ENCODE measurements at places on chromosomes 3 and 15.

DNA sequence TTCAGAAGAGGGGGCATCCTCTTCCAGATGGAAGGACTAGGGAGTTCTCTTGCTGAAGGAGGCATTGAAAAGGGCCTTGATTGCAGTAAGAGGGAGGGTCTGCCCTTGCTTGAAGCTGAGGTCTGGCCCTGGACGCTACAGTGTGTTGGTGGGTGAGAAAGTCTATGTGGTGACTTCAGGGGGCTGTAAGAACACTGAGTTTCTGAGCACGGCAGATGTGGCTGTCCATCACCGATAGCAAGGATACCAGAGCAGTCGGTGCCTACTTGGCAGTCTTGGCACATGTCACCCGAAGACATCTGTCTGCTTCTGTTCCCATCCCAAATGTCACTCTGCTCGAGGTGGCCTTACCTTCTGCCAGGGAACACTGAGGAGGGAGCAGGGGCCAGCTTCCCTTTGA, 631.1 kb upstream of the CFAP20DC start:
- no peak for DNase-seq

- no peak for DNase-seq
These were observed 58.2 kb downstream of the C3orf70 start for GRCh38 chr3:185094697-185095096.

DNA sequence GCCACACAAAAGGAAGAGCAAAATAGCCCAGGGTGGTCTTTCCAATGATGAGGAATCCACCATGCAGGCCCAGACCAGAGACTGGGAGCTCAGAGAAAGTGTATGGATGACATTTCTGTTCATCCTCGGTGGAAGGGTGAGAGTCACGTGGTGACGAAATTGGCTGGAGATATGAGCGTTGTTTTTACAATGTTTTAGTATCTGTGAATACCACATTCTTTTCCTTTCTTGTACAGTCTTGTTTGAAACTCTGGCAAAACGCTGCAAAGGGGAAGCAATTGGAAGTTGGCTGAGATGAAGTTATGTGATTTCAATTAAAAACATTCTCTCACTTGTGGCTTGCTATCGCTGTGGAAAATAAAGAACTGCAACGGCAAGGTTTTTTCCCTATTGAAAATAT, 137.5 kb downstream of the MAGI1 start:
- DNase-seq = no peak

GRCh38 chr3:10723991-10724390, 92.0 kb upstream of the SLC6A11 start:
- no peak for DNase-seq

- DNase-seq = no peak
These were observed 12.2 kb upstream of the C3orf52 start for GRCh38 chr3:112074006-112074405.

DNA sequence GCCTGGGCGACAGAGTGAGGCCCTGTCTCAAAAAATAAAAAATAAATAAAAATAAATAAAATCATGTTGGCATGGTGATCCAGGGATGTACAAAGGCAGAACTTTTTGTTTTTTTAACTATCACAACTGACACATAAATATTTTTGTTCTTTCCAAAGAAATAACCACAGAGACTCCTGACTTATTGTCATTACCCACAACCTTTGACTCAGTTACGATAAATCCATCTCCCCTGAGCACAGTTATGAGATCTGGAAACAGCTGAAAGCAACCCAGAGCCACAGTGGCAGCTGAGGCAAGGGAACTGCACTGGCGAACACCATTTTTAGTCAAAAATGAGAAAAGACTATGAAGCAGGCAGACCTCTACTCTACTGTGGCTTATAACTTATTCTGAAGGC, 24.0 kb downstream of the OSBPL10 start:
- DNase-seq = no peak

GRCh38 chr15:27182561-27183110, 211.7 kb downstream of the GABRG3 start:
- DNase-seq = peak; percentile 36

DNA sequence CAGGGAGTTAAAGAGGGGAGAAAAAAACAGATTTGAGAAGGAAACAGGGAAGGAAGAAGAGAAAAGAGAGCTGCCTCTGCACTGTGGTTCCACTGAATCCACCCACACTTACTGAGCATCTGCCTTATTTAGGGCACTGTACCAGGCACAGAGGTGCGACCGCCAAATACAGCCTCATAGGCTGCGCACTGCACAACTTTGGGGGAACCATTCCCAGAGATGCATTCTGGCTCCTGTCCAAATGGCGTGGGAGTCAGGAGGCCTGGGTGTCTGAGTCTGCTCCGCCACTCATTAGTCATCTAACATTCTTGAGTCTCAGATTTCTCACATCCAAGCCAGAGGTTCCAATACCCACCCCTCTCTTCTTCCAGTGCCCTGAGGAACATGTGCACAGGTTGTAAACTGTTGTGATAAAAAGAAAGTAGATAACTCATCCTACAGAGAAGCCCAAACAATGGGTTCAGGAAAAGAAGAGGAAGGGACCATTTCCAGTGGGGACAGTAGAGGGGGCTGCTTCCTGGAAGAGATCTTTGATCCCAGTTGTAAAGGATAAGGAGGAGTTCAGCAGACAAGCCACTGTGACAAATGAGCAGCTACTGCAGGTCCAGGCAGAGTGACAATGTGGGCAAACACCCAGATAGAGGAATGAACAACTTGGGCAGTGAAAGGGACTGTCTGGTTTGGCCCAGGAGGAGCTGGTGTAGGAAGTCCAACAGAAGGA, 254.6 kb downstream of the UACA start:
- DNase-seq = no peak

GRCh38 chr15:100097342-100098127, 244.2 kb downstream of the ADAMTS17 start:
- DNase-seq = no peak

- no peak for DNase-seq
These were observed 881.7 kb downstream of the MCTP2 start for GRCh38 chr15:95113041-95113440.

DNA sequence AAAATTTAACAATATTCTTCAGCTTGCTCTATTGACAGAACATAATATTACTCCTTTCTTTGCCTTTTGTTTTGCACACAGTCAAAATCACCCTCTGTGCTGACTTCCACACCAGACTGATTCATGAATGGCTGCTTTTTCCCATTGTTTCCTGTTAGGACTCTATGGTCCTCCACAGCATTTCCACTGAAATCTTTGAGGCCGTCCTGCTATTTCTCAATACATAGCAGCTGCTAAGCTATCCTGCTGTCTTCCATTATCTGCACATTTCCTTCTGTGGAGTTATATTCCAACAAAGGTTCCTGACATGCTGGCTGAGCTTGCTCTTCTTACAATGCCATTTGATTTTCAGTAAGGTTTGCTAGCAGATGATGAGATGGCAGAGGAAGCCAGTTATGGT, 153.3 kb downstream of the EPHA3 start:
- DNase-seq = no peak

DNA sequence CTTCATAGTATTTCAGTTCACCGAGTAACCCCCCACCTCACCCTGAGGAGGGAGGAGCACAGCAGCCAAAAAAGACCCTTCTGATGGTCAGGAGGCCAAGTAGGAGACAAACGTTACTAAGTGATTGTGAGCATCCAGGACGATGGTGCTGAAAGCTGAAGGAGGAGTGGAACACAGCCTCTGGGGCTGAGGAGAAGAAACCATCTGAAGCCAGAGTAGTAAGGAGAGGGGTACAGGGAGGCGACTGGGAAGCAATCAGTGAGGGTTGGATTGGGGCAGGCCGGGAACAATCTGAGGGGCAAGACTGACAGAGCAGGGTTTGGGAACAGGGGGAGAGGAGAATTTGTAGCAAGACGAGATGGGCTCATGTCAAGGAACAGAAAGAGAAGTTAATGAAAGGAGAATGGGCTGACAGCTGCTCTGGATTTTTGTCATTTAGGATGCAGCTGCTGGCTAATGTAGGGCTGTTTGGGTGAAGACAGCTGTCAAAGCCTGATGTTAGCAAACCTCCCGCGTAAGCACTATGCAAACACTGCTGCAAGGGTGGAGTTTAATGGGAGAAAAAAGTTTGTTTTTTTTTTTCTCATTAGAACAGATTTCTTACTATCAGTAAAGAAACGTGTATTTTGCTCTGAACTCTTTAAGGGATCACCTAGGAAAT, 622.2 kb downstream of the EDEM1 start:
- DNase-seq = no peak

DNA sequence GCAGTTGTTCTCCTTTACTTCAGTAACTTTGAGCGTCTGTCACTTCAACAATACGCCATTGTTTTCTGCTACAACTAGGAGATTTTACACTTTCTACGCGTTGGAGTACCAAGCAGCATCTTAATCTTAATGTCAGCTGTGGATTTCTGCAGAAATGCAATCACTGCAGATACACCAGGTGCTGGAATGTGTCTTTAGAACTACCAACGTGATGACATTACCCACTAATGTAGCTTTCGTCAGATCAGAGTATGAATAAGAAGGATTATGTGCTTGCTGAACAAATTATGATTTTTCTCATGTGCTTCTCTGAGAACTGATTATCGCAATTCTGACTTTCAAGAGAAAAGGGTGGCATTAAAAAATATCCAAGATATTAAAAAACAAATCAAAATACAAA, 77.5 kb upstream of the CNTN3 start:
- no peak for DNase-seq

DNA sequence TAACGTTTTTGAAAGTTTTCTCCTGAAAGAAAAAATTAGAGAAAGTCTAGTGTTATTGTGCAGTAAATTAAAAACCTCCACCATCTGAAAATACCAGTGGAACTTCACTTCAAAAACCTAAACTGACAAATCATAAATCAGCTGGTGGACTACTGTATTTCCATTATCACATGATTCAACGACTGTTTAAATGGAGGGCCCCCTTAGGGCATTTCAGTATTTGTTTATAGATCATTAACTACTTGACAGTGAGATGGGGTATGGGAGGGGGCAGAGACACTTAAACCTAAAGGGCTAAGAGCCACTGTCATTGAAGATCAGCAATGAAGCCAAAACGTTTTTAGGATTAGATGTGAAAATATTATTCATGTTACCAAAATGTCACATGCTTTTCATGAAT, 8.8 kb upstream of the C15orf61 start:
- no peak for DNase-seq

- DNase-seq = no peak
These were observed 358.9 kb downstream of the RBMS3 start for GRCh38 chr3:29639578-29640290.

DNA sequence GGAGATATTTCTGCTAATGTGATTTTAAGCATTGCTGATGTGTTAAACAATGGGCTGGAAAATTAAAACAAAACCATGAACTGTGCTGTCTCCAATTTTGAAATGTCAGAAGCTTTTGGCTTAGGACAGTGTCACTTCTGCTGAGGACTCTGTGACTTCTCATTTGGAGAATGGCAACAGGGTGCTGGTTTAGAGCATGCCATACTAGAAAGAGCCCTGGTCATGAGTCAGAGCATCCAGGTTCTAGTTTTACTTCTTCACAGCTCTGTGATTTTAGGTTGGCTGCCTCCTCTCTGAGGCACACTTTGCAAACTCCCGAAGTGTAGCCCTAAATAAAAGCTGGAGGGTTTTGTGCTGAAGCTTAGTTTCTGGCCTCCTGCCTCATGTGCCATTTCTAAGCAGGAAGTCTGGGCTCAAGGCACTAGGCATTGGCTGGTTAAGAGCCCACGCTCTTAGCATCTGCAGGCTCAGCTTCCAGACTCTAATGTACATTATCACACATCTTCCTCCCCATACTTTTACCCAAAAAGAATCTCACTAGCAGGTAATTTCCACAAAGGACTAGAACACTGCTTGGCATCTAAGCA, 193.8 kb downstream of the CNTN3 start:
- no peak for DNase-seq

DNA sequence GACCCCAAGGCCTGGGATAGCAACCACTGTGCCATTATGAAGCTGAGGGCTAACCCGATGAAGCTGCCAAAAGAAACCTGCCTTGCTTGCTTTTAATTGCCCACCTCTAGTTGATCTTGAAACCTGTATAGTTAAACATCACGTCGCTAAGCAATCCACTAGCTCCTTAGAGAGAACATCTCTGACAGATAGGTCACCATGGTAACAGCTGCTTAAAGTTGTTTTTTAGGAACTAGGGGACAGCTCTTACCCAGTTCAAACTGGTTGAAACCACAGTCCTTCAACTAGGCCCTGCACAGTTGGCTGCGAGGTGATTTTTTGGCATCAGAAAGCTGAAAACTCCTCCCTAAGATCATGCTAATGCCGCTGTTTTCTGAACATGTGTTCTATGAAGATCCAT, 135.7 kb downstream of the EBLN2 start:
- no peak for DNase-seq

- no peak for DNase-seq
These were observed 15.7 kb downstream of the UQCC5 start for GRCh38 chr3:52552089-52552488.

DNA sequence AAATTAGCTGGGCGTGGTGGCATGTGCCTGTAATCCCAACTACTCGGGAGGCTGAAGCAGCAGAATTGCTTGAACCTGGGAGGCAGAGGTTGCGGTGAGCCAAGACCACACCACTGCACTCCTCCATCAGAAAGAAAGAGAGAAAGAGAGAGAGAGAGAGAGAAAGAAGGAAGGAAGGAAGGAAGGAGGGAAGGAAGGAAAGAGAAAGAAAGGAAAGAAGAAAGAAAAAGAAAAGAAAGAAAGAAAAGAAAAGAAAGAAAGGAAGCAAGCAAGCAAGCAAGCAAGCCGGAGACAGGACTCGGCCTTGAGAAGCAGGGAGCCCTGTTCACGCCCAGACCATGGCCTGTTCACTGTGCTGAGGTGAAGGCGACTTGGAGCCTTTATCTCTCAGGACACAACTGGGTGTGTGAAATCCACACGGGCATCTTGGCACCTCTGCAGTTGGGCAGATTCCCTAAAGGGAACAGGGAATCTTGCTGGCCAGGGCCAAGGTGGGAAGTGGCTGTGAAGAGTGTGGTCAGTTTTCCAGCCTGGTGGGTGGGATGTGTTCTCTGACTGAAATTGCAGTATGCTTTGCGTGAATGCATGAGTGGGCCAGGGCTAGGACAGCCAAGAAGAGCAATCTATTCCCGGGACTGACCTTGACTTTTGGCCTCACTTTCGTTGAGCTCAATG, 90.3 kb downstream of the CORO2B start:
- no peak for DNase-seq

DNA sequence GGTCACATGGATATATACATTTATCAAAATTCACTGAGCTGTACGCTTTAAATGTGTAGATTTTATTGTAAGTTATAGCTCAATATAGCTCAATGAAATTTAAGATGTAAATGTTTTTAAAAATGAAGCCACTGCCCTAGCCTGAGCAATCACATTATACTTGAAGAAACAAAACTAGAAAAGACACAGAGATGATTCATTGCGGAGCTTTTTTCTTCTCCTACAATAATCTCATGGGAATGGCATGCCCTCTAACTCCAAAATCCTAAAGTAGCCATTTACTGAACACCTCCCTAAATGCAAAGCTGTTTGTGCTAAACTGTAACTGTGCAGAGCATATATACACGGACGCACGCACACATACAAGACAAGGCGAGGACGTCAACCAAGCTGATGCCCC, 84.2 kb downstream of the MYO9A start:
- DNase-seq = no peak

DNA sequence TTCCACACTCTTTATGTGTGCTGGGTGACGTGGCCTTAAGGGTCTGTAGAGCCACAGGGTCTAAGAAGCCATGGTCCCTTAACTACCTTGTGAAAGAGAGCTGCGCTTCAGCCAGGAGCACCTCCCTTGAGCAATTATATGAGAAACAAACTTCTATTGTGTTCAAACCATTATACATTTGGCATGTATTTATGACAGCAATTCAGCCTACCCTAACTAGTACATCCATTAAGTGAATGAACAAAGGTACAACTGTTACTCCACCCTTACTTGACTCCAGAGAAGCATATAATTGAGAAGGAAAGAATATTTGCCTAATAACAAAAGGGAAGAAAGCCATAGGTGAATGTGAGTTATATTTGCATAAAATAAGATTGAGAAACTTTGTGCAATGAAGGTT, 69.8 kb upstream of the BOC start:
- DNase-seq = no peak
